Stimulated activated naive CD4-positive, alpha-beta T cell treated with Interleukin-2 at 50 U/mL for 16 hours (primary cell): ENCODE measurements at places on chromosomes 12 and 14.

- DNase-seq = no peak
These were observed 114.8 kb upstream of the FUT8 start for GRCh38 chr14:65297744-65298143.

GRCh38 chr14:70622111-70622712 lies 19.5 kb upstream of the TTC9 start:
- peak; percentile 4 for DNase-seq

DNA sequence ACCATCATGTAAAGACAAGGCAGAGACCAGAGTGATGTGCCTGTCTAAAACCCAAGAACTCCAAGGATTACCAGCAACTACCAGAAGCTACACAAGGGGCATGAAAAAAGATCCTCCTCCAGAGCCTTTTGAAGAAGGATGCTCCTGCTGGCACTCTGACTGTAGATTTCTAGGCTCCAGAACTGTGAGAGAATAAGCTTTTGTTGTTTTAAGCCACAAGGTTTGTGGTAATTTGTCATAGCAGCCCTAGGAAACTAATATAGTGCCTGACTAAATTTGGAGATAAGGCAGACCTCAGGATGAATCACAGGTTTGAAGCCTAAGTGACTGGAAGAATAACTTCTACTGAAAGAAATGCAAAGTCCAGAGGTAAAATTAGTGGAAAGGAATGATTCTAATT lies 132.9 kb downstream of the CEP83 start:
- DNase-seq = no peak

DNA sequence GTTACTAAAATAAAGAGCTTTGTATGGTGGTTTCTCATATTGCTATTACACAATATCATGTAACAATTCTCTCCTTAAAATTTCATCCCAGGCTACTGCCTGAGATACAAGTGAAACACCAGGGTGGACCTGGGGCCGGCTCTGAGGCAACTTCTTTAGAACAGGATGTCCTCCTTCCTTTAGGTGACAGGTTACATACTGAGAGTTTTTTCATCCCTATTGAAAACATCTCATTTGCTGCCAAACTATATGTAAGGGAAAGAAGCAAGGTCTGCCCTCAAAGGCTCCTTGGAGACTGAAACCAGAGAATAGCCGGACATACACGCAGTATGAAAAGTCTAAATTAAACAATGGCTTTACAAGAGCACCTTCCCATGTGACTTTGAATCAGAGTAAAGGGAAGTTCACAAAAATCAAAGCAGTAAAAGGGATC lies 139.9 kb downstream of the DUSP6 start:
- DNase-seq = no peak

- no peak for DNase-seq
These were observed 105.2 kb upstream of the CDKN3 start for GRCh38 chr14:54291491-54292191.

DNA sequence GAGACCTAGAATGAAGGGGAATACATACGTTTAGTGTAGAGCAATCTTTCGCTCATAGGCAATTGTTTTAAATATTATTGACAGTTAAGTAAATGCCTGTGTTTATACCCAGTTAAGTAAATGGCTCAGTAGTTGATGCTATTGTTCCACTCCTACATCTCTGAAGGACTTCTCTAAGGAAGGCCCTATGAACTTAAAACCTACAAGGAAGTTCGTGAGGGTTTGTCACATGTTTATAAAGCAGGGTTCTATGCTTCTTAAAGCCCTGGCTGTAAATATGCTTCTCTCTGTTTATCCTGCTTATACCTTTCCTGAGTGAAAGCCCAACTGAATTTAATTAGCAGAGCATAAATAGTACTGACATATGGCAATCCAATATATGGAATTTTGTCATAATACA lies 282.1 kb upstream of the NPAS3 start:
- no peak for DNase-seq

GRCh38 chr14:68779761-68780323 lies 13.0 kb downstream of the ZFP36L1 start:
- peak; percentile 44 for DNase-seq

DNA sequence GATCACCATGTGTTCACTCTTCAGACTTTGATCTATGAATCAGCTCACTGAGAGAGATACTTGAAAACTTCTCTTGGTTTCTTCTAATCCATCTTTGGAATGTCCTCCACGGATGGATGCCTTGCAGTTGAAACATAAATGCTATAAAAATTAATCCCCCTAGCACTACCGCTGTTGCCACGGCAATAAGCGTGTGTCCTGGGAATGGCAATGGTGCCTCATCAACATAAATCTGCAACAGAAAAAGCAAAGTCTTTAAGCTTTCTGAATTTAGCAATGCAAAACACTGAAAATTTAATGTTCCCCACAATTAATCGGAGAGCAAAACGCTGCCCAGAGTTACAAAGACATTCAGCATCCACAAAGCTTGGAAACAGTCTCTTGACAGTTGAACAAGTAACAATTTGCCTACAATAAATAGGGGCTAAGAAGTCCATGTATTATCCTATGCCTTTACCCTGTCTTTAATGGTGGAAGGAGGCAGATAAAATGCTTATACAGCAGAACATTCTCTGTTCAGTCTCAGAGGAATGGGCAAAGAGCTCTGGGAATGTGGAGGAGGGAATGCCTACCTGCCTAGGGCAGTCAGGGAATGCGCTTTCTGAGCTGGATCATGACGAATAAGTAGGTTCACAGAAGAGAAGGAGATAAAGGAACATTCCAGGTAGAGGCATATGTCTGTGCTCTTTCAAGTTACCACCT lies 70.9 kb upstream of the PPP4R3A start:
- DNase-seq = no peak

DNA sequence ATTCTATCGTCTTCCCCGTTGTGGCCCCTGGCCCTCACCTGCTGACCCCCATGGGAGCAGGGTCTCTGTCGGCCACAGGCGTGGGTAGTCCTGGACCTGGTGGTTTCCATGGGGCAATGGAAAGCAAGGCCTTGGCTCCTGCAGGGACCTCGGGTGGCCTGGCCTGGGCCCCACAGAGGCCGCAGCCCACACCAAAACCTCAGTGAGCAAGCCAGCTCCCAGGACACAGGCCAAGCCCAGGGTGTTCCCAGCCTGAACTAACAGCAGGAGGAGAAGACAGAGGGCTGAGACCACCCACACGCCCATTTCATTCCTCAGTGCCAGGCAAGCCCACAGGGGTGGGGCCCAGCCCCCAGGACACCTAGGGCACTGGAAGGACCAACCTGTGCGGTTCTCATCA lies 16.9 kb downstream of the ABCB9 start:
- DNase-seq = no peak

DNA sequence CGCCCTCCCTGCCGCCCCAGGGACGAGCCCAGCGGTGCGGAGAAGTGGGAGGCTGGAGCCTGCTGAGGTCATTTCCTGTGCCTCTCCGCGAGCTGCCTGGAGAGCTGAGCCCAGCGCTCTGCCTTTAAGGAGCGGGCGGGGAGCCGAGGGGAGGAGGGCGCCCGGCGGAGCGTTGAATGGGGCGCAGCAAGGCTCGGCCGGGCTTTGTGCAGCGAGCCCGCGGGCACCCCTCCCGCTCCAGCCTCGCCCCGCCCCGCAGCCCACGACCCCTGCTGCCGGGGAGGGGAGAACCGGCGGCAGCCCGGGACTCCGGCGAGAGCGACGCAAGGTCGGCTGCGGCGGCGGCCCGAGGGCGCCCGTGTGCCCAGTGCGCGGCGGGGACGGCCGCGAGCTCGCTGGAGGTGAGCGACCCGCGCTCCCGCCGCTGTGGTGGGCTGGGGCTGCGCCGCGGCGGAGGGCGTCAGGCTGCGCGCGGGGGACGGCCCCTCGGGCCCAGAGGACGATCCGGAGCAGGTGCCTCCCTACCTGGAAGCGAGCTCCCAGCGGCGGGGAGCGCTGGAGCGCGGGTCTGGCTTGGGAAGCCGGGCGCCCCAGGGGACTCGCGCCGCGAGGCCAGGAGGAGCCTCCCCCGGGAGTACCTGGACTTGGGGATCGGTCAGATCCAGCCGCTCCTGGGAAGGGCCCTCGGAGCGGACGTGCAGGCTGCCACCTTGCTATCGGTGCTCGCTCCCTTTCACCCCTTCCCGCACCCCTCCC lies at the start of gene PLEKHH1:
Gene PLEKHH1, plus strand, starts transcription at position 293 of the 756 bp plus-strand sequence. CDS start 8,578 bp downstream, outside the sequence.
- peak; percentile 46 for DNase-seq

GRCh38 chr12:12025799-12026386 lies 44.8 kb upstream of the BCL2L14 start:
- no peak for DNase-seq

DNA sequence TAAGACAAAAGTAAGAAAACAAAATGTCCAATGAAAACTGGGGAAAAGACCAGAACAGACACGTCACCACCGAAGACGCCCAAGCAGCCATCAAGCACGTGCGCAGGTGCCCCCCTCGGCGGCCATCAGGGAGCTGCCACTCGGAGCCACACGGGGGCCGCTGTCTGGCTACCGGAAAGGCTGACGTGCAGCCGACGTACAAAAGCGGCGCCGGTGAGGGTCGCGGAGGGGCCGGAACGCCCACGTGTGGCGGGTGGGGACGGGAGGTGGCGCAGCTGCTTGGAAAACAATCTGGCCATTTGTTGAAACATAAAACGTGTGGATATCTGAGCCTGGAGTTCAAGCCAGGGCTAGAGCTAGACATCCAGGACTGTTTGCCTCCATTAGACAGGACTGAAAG lies 60.7 kb downstream of the GALNT9 start:
- DNase-seq = no peak

DNA sequence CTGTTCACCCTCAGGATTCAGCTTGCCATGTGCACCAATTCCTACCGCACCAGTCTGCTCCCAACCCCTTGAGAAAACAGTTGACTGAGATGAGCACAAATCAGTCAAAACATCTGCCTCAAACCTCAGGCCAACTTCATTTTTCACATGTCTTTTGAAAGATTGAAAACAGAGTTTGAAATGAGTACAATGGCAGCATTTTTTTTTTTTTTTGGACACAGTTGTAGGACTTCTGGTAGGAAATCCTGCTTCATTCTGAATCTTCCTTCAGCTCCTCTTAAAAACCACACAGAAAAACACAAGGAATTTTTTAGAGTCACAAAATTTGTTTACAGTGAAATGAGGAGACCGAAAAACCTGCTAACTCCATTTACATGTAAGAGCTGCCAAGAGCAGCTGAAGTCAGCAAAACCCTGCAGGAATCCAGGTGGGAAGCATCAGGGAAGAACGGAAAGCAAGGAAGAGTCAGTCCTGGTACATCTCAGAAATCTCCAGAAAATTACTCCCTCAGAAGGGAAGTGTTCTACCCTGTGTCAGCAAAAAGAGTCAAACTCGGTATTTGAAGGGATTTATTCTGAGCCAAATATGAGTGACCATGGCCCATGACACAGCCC lies 100.3 kb upstream of the TMTC1 start:
- no peak for DNase-seq

DNA sequence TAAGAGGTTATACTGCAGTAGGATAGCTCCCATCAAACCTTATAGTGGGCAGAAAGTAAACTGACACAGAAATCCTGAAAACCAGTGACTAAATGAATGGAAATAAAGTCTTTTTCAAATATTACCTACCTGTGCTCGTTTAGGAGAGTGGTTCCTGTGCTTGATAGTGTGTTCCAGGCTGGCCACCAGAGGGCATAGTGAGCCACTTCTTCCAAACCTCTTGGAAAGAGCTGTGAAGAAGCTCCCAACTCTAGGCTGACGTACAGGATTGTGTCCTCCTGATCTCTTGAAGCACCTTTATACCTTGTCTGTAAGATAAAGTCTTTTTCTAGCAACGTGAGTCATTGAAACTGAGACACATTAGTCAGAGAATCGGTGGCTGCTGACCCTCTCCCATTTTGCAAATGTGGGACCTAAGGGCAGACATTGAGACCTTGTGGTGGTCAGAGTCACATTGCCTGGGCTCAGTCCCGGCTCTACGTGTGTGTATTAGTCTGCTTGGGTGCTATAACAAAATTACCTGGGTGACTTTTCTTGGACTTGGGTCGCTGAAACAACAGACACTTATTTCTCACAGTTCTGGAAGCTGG lies 17.6 kb downstream of the TDP1 start:
- peak; percentile 11 for DNase-seq

- no peak for DNase-seq
These were observed 114.3 kb downstream of the NPAS3 start for GRCh38 chr14:33052943-33053342.

DNA sequence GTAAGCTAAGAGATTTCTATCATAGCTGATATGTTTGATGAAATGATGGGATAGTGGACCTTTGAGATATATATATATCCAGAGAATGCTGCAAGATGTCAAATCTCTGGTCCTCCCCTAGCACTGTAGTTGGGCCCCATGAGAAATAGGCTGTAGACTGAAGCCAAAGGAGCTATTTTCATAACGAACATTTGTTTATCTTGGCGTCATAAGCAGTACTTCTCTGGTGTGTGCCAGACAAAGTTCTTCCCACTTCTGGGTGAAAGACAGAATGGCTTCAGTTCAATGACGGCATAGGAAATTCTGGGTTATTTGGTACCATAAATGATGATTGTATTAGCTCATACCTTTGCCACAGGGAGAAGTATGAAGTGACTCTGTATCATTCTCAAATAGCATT lies 534.3 kb downstream of the SOX5 start:
- no peak for DNase-seq

- no peak for DNase-seq
These were observed 45.8 kb upstream of the TBX3 start for GRCh38 chr12:114729731-114730130.

DNA sequence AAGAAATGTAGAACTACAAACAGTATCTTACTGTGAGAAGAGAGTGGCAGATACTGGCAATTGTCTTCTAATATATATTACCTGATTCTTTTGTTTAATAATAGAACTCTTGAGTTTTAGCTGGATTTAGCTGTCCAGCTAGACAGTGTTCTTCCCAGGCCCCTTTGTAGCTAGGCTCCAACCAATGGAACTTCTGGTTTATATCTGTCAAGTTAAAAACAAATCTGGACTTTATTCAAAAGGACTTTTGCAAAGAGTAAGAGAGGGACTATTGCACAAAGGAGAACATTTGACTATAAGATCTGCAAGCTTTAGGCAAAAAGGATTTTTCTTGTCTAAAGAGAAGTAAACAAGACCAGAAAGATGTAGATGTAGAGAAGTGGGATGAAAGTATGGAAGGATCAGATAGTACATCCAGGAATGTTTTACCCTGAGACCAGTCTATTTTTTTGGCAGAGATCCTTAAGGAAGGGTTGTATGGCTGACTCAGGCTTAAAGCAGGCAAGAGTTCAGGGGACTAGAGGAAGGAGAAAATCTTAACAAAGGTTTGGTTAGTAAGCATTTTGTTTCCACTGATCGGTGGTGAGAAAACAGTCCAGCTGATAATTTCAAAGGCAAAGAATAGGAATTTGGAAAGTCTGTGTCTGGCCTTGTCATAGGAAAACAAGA lies 111.1 kb upstream of the PLEKHA5 start:
- DNase-seq = no peak

- DNase-seq = no peak
These were observed 135.4 kb upstream of the CLEC14A start for GRCh38 chr14:38391334-38391733.
